ENCODE measurements at places on chromosomes 7 and 10.
A peak's percentile ranks its signal among the peaks of the same experiment; 100 is the strongest.

GRCh38 chr7:17070231-17070708 lies 188.5 kb upstream of the AGR3 start:
- DNase-seq = no peak

GRCh38 chr10:78914502-78915189 lies 154.1 kb upstream of the ZMIZ1 start:
- no peak for DNase-seq

DNA sequence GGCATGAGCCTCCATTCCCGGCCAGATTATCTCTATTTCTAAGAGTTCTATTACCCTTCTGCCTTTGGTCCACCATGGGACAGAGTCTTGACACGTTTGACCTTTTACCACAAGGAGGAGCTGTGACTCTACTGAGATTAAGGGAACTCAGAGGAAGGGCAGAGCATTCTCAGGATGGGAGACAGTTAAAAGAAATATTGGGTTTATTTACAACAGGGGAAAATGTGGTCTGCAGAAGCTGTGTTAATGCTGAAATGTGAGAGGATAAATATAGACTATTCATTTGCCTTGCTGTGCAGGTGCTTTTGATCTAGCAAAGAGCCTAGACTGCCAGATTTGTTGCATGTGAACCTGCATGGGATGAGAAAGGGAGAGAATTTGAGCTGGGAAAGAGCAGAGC lies 45.8 kb upstream of the PRSS58 start:
- DNase-seq = peak; percentile 31

GRCh38 chr10:63665670-63666134 lies 144.5 kb downstream of the REEP3 start:
- no peak for DNase-seq

GRCh38 chr7:12930534-12930933 lies 243.1 kb downstream of the ARL4A start:
- DNase-seq = no peak

GRCh38 chr10:77299320-77299719 lies 338.3 kb downstream of the KCNMA1 start:
- DNase-seq = no peak

- DNase-seq = no peak
Observed at GRCh38 chr10:133144771-133145170, 15.2 kb upstream of the KNDC1 start.

- no peak for DNase-seq
Observed at GRCh38 chr7:159108491-159108890, 36.2 kb downstream of the VIPR2 start.

DNA sequence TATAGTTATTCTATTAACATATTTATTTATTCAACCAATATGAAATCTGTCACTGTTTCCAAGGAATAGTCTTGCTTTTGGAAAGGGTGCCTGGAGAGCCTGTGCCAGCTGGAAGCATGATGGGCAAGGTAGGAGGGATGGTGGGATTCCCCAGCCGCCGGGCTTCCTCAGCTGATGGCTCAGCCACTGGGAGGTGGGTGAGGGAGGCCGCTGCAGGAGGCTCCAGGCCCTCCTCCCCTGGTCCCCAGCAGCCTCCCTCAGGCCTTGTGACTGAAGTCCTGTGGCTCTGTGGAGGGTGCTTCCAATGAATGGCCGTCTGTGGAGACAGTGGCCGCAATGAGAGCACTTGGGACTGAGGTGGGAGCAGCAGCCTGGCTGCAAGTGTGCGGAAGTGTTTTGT lies 27.0 kb downstream of the SPAG6 start:
- no peak for DNase-seq

DNA sequence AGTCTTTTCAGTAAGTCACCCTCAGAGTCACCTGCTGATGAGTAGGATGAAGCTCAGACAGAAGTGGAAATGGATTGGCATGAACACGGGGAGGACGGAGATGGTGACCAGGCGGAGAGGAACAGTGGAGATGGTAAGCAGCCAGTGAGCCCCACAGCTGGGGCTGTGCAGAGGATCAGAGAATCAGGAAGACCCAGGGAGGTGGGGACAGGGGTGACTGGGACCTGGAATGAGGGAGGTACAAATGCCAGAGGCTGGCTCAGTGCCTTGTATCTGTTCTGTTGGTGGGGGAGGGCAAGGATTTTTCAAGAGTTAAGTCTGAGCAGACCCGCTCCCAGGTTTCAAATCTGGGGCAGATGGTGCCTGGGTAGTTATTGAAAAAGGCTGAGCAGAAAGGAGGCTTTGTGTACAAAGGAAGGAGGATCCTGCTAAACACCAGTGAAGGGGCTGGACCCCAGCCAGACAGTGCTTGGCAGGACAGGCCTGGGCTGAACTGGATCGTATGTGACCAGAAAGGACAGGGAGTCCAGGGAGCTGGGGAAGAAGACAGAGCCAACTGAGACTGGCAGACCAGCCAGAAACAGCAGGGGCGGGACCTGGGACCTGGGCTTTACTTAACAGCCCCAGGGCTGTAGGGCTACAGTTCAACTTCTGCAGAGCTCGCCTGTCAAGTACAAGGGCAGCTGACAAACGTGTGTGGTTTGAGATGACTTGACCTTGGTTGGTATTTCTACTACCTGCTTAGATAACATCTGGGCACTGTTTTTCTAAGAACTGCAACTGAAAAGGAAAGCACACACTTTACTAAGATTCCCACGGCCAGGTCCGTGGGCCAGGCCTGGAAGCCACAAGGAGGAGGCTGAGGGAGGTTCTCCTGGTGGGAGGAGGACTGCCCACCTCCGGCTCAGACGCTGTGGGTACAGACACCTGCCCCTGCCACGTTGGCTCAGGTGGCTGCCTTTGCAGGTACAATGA lies 13.2 kb upstream of the FRMPD2 start:
- DNase-seq = no peak

GRCh38 chr10:70458329-70459060 lies 17.0 kb upstream of the NODAL start:
- peak; percentile 30 for DNase-seq

DNA sequence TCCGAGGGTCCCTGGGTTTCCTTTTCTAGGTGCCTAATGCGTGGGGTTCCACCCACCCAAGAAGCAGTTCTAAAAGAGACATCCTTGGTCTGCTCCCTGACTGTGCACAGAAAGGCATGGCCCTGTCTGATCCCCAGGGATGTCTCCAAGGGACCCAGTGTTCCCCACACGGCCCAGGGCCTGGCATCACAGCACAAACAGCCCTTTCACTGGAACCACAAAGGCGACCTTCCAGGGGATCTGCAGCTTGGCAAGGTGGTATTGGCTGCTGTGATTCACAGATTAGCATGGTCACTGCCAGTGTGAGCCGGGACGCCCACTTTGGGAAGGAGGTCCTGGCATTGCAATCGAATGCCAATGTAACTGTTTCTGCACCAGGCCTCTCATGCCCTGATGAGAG lies 6.4 kb downstream of the KCNMA1 start:
- DNase-seq = no peak

DNA sequence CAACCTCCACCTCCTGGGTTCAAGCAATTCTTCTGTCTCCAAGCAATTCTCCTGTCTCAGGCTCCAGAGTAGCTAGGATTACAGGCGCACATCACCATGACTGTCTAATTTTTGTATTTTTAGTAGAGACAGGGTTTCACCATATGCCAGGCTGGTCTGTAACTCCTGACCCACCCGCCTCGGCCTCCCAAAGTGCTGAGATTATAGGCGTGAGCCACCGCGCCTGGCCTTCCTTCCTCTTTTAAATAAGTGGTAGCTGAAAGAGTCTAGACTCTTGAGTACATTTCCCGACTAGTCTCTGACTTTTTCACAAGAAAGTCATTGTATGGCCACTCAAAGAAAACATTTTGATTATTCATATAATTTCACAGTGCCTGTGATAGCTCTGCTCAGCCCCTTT lies 636.2 kb upstream of the ANKRD30A start:
- no peak for DNase-seq

GRCh38 chr10:113552701-113553100 lies at the start of gene HABP2:
HABP2 (plus strand) TSS chr10:113553053; CDS start chr10:113553122, 69 bp downstream.
- no peak for DNase-seq

DNA sequence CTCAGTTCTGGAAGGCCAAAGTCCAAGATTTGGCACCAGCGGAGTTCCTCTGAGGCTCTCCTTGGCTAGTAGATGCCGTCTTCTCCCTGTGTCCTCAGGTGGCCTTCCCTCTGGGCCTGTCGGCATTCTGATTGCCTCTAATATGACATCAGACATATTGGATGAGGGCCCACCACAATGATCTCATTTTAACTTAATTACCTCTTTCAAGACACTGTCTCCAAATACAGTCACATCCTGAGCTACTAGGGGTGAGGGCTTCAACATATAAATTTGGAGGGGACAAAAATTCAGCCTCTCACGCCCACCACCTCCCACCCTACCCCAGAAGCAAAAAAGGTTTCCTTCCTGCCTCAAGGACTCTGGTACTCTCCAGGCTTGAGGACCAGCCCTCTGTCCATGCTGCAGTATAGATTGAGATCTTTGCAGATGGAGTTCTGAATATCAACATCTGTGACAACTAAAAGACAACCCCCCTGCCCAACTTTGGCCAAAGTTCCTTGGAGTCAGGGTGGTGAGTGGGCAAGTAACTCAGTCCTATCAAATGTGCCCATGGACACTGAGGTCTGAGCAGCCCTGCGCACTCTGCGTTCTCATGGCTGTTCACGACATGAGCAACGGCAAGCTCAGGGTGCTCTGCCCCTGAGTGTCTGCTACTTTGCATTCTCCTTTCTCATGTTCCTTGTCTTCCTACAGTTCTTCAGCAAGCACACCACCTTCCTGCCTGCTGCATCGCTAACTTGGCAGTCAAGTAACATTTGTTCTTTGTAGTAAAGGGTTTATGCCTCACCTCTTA lies 11.5 kb downstream of the TMEM176B start:
- DNase-seq = no peak

DNA sequence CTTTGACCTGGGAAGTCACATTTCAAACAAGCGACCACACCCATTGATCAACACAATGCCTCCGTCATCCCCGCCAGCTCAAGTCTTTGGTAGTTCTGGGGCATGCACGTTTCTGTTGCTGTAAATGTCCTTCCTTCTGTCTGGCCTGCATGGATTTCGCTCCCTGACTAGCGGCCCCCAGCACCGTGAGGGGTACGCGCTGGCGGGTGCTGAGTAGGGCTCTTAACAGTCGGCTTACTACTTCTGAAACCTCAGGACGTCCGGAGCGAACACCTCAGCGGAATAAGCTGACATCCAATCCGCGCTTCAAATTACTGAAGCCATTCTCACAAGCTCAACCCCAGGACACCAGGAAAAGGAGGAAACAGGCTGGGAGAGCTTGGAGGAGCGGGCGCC lies 505 bp downstream of the NUDCD3 start:
- no peak for DNase-seq

- no peak for DNase-seq
Observed at GRCh38 chr10:75859141-75859540, 427.7 kb downstream of the LRMDA start.

- no peak for DNase-seq
Observed at GRCh38 chr10:86461963-86462804, 59.4 kb downstream of the WAPL start.

DNA sequence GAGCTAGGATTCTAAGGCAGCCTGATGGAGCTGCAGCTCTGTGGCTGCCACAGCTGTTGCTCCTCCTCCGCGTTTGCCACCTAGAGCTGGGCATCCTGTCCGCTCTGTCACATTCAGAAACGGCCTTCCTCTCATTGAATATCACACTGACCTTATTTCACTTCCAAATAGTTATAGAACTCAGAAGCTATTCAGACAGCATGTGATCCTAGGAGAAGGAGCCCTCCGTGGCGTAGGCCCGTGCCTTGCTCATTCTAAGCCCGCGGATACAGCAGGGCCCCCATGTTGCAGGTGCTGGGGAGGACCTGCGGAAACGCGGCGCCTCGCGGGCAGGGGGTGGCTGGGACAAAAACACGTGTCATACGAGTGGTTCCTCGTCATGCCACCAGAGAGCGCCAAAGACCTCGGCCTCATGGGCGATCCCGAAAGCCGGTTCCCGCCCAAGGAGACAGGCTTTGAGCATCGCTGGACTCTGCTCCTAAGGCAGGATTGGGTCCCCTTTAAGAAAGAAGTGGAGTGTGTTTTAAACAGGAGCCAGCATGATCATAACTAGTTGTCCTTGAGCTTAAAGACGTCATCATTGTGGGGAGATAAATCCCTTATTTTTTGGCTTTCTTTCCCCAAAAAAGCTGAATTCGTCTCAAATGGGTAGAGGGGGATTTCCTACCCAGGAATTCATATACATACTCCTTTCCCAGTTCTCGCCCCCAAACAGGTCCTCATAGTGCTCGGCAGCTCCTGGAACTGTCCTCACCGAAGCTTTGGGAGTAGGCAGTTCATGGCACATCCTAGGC lies 17.9 kb upstream of the FIGNL1 start:
- peak; percentile 32 for DNase-seq

GRCh38 chr7:133040674-133041073 lies 41.2 kb downstream of the CHCHD3 start:
- no peak for DNase-seq

All from HL-60 (cell line).